ENCODE measurements at places on chromosomes 5 and 9.

DNA sequence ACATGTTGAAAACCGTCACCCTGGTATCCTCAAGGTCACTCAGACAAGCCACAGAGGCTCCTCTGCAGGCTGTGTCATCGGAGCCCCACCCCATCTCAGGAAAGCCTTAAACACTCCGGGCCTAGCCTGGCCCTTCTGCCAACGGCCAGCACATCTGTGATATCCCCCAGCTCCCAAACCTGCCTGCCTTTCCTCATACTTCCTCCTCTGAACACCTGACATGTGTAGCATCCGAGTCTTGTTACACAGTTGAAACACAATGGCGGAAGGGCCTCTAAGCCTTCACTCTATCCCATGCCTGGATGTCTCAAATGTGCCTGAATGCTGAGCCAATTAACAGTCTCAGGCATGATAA lies 32.9 kb upstream of the TGFBR1 start:
- no peak for DNase-seq

DNA sequence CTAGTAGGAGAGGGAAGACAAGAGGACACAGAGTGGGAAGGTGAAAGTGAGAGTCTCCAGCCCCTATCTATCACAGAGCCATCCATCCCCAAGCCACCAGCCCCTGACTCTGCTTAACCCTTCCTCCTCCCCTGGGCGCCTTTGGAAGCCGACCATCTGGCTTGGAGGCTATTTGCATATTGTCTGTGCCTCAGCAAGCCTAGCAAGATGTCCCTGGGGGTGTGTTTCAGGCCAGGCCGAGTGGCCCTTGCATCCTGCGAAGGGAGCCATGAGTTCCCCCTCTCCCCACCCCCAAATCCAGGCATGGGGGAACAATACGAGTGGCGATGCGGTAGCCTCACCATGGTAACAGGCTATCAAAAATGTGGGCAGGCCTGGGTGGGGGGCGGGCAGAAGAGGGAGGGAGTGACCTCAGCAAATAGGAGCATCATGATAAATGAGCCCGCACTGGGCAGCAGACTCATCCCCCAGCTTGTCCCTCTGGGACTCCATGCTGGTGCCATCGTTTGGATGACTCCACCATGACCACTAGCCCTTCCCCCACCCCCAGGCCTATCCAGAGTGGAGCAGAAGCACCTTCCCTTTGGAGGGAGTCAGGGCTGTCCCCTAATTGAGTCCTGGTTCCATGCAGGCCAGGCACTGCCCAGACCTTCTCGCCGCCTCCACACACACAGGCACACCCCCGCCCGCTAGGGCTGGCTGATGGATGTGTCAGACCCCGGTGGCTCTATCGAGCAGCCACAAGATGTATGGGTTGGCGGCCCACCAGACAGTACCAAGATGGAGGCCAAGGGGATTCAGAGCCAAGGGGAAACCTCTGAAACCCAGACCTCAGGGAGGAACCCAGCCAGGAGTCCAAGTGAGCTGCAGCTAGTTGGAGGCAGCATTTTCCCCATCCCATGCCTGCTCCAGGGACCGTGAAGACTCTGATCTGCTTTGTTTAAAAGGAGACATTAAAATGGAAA lies 14.6 kb downstream of the URM1 start:
- DNase-seq = peak; percentile 20

DNA sequence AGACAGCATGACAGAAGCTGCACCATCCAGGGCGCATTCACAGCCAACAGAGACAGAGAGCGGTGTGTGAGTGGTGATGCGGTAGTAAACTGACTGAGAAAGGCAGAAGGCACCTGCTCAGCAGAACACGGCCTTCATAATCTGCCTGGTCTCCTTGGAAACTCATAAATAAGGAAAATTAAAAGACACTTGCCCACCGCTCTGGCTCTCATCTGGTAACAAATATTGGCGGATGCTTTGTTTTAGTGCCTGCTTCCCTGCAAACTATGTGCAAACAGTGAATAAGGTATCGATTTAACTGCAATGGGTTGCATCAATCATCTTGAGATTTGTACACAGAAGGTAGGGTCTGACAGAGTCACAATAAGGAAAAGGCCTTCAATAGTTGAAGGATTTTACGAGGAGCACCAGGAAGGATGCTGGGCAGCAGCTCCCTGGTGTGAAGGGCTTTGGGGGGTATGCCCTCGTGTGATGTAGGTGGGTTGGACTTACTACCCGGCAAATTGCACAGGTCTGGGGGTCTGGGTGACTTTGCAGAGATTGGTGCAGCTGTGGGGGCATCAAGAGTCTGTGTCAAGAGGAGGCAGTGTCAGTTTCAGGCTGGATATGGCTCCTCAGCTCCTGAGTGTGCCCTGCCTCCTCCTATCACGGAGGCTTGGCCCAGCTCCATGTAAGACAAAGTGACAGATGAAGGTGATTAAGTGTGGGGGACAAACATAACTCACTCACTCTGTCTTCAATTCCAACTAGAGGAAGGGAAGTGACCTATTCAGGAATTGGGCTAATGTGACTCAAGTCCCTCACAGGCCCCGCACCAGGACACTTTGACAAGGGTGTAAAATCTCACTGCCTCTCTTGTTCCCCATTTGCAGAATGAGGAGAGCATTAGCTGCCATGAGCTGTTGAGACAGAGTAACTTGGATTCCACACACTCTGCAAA lies 166.7 kb downstream of the ICE1 start:
- no peak for DNase-seq

- DNase-seq = no peak
These were observed 649.5 kb downstream of the LRRC70 start for GRCh38 chr5:63228154-63228553.

DNA sequence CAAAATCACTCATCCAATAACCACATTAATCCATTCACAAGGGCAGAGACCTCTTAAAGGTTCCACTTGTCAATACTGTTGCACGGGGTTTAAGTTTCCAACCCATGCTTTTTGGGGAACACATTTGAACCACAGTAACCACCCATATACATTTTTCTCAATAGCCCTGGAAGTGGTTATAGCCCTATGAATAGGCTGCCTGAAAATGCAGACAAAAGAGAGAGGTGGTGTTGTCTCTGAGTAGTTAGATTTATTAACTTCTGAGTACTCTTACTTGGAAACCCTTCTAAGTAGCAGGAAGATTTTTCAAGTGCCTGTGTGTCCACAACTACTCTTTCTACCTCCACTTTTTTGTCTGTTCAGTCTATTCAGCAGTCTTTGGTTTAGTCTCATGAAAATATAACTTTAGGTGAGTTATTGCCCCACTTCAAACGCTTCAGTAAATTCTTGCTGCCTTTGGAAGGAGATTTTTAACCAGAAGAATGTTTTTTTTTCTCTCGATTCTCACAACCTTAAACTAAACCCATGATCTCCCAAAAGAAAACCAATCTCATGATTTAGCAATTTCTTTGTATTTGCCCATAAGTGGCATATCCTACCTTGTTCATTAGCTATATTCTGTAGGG lies 42.6 kb downstream of the ARHGEF28 start:
- no peak for DNase-seq

DNA sequence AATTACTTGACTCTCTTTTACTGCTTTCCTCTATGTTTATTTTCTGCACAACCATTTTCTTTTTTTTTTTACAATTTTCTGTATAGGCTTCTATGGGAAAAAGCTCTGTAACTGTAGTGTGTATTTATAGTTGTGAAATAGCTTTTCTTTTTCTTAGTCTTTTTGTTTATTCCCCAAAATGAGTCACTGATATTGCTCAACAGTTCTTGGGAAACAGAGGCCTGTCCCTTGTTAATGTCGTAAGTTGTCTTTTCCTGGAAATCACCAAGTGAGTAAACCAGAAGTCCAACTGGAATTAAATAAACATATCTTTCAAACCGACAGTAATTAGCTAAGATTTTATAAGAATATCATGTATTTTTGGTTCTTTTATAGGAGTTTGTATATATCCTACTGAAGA lies 325.1 kb upstream of the PRR16 start:
- DNase-seq = no peak

- DNase-seq = no peak
These were observed 147.5 kb downstream of the NXNL2 start for GRCh38 chr9:88682431-88682831.

DNA sequence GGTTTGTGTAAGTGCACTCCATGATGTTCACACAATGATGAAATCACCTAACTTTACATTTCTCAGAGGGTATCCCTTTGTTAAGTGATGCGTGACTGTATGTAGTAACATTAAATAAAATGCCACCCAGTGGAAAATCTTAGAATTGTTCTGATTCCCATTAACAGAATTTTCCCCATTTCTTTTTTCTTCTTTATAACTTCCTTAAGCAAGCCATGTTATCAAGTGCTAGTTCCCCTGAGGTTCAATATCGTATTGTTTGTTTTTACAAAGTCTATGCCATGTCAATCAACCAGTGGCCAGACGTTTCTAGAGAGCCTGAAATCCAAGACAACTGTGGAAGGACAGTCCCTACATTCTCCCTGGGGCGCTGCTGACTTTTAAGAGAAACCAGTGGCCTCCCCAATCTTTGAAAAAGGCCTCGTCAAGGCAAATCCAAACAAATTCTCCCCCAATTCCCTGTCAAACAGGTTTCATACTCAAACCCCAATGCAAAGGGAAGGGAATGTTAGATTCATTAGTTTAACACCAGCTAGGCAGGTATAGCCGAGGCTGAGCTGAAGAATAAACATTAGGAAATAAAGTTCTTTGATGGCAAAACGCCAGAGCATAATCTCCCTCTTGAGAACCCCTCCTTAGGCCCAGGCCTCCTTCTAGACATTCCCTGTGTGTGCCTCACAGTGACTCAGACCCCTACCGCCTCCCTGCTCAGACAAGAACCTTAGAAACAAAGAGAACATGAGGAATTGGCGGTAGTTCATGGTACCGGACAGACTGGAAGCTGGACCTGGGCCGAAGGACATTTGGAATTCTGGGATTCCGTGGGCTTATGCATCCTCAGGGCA lies 198.7 kb downstream of the GNA14 start:
- no peak for DNase-seq

DNA sequence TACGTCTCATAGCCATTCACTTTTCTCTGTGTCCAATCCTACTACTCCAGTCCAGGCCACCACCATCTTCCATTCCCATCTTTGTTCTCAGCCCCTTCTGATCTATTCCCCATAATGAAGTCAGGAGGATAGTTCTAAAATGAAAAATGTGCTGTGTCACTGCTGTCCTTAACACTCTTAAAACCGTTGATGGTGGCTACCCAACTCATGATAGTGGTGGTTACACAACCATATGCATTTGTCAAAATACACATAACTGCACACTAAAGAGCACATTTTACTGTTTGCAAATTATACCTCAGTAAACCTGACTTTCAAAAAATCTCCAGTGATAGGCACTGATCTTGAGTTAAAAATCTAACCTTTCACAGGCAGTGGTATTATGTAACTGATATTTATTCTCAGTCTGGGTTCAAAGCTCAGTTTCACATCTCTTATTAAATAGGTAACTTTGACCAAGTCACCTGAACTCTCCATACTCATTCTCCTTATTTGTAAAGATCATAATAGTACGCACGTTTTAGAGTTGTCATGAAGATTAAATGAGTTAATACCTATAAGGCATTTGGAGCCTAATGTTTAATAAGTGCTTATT lies 24.6 kb upstream of the ADRB2 start:
- no peak for DNase-seq

DNA sequence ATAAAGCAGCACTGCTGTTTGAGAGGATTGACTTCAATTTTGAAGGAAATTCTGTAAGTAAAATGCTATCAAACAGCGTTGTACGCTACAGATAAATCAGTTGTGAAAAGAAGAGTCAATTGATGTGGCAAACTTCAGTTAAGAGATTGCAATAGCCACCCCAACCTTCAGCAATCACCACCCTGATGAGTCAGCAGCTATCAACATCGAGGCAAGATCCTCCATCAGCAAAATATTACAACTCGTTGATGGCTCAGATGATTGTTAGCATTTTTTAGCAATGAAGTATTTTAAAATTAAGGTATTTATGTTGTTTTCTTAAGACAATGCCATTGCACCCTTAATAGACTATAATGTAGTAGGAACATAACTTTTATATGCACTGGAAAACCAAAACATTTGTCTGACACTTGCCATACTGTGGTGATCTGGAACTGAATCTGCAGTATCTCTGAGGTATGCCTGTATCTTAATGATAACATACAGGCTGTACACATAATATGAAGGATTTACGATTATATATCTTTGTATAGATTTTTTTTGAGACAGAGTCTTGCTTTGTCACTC lies 47.5 kb downstream of the VPS13A start:
- DNase-seq = no peak

- DNase-seq = no peak
These were observed 41.6 kb downstream of the LPAR1 start for GRCh38 chr9:110996436-110997220.

DNA sequence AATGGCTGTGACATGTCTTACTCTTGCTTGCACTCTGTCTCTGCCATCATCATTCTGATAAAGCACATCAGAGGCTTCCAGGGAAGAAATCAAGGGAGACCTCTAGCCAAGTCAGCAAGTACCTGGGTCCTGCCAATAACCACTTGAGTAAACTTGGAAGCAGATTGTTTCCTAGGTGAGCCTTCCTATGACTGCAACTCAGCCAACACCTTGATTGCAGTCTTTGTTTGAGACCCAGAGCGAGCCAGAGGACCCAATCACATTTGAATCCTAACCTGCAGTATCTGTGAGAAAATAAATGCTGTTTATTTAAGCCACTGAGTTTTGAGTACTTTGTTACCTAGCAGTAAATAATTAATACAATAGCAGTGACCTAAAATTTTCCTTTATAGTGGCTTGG lies 356.8 kb upstream of the CHD1 start:
- DNase-seq = no peak

GRCh38 chr9:129185402-129185801 lies 7.3 kb upstream of the IER5L start:
- DNase-seq = no peak

DNA sequence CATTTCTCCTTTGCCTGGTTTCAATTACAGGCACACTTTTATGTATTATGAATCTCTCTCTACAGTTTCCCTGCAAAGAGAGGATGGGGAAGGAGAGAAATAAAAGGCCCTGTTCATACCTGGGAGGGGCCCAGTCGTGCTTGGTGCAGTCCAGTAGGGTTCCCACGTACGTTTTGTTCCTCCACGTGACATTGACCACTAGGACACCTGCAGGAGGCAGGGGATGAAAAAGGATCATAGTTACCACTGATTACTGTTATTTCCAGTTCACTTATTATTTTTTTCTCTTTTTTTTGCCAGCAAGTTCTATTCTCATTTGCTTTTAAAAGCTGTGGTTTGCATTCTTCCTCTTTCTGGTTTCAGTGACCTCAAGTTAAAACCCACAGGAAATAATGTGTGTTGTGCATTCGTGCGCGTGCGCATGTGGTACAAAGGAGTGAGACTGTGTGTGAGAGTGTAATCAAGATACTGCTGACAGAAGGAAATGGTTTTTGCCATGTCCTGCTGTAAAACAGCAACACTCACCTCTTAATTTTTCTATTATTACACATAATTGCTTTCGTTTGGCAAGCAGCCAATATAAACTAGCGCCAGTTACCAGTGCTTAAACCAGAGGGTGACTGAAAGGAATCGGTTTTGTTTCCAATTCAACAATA lies 96.8 kb downstream of the ZNF608 start:
- peak; percentile 63 for DNase-seq
